Activated CD8-positive, alpha-beta T cell treated with anti-CD3 and anti-CD28 coated beads, Interleukin-2, amount 10 ng/mL, durations not matched to agents 7 days and 5 days (primary cell): ENCODE measurements at places on chromosomes 16 and 17.
A peak's percentile ranks its signal among the peaks of the same experiment; 100 is the strongest.

GRCh38 chr16:89201439-89202377 lies 1.4 kb upstream of the SLC22A31 start:
- peak; percentile 75 for DNase-seq

DNA sequence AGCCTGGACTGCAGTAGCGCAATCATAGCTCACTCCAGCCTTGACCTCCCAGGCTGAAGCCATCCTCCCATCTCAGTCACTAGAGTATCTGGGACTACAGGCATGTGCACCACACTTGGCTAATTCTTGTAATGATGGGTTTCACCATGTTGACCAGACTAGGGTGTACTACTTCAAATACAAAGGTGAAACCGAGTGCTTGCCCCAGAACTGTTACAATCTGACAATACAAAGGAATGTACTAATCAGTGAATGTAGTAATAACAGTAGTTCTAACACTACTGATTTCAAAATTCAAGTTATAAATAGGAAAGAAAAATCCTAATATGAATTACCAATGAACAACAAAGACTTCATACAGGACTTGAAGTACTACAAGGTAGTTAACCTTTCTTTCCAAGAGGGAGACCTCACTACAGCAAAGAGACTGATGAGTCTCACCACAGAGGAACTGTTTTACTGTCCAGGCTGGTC lies 24.4 kb downstream of the CRK start:
- no peak for DNase-seq

- DNase-seq, result no peak
Measured at GRCh38 chr17:31556969-31557645, 165.6 kb downstream of the RAB11FIP4 start.

GRCh38 chr17:49235896-49236295 lies 5.3 kb upstream of the PHOSPHO1 start:
- no peak for DNase-seq

GRCh38 chr17:78785011-78785662 lies 3.1 kb upstream of the CYTH1 start:
- peak; percentile 33 for DNase-seq

GRCh38 chr16:17289674-17290635 lies 180.8 kb downstream of the XYLT1 start:
- DNase-seq, result no peak

DNA sequence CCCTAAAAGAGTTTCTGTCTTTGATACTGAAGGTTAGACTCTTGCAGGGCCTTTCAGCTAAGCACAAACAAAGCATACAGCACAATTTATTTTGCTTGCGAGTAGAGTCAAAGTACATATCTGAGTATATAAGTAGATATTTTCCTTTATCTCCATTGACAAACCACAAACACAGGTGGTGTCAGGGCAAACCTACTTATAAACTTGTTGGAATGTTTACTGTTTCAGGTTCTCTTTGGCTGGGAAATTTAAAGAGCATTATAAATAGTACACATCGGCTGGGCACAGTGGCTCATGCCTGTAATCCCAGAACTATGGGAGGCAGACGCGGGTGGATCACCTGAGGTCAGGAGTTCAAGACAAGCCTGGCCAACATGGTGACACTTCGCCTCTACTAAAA lies 442.6 kb upstream of the PSMD7 start:
- no peak for DNase-seq

DNA sequence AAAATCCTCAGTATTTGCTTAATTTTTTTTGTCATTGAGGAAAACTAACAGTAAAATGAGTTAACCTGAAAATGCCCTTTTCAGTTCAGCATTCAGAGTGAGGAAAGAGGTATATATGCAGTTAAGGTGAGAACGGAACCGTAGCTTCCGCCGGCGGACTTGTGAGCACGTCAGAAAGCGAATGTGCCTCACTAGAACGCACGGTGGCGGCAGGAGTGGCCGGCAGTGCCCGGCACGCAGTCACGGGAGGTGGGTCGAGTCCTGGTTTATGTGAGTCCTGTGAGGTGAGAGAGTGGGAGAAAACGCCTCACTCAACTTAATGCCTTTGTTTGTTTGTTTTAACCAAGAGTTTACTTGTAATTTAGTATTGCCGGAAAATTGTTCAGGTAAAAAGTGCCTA lies 6.1 kb downstream of the SEC14L1 start:
- no peak for DNase-seq

GRCh38 chr17:48470388-48471034 lies 40.5 kb upstream of the SKAP1 start:
- no peak for DNase-seq

GRCh38 chr17:28008513-28008912 lies 34.0 kb upstream of the NLK start:
- DNase-seq, result peak; percentile 37

DNA sequence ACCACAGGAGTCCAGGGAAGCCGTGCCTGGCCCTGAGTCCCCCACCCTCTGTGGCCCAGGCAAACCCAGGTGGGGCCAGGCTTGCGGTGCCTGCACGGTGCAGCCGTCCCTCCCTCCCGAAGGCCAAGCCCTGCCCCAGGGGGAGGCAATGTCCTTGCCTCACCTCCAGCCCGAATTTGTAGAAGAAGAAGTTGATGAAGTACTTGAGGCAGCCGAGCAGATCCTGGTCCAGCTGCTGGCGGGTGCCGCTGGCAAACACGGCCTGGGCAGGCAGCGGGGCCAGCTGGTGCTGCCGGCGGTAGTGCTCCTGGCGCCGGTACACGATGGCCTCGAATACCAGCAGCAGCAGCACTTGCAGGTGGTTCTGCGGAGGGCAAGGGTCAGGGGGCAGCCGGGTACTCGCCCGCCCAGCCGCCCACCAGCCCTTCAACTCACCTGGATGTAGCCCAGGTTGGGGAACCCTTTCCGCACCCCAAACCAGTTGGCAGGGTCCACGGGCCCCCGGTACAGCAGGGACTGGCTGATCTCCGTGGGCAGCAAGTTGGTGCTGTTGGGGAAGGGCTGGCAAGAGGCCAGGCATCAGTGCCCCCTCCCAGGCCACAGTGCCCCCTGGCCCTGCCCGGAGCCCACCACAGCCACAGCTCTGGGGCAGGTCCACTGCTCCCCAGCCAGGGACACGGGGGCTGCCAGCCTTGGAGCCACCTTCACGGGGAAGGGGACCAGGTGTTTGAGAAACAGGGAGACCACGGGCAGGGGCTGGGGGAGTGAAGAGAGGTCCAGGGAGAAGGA lies 26.1 kb downstream of the CTU2 start:
- no peak for DNase-seq

DNA sequence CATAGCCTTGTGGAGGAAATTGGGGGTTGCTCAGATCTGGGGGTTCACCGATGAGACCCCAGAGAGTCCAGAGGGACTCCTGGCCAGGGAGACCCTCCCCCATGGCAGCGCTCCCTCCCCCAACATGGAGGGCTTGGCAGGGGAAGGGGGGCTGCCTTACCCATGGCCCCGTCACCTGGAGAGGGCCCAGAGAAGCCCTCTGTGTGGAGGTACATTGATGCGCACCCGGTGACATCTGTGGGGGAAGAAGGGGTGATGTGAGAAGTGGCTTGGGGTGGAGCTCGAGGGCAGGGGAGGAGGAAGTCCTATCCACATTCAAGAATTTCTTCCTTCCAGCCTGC lies 16.2 kb downstream of the ETV4 start:
- no peak for DNase-seq

DNA sequence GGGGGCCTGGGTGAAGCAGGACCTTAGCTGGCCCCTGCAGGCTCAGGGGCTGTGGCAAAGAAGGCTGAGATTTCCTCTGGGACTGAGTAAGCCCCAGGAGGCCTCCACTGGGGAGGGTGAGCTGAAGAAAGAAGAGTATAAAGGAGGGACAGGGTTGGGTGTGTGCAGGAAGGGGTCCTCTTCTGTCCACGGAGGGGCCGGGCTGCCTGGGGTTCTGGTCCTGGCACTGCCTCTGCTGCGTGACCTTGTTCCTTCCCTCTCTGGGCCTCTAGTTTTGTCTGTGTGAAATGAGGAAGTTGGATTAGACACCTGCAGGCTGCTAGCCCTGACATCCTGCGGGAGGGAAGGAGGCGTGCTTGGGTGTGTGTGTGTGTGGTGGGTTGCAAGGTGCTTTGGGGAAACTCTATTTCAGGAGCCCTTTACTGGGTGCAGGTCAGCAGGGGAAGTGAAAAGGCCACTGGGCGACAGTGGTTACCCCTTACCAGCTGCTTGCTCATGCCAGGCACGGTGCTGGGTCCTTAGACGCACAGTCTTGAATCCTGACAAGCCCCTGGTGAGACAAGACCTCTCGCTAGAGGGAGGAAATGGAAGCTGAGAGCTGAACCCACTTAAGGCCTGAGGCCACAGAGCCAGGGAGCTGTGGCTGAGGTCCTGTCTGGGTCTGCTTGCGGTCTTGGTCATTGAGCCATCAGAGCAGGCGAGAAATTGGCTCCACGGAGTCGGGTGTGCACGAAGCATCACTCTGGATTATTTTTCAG lies 60.7 kb downstream of the OR1D5 start:
- no peak for DNase-seq

DNA sequence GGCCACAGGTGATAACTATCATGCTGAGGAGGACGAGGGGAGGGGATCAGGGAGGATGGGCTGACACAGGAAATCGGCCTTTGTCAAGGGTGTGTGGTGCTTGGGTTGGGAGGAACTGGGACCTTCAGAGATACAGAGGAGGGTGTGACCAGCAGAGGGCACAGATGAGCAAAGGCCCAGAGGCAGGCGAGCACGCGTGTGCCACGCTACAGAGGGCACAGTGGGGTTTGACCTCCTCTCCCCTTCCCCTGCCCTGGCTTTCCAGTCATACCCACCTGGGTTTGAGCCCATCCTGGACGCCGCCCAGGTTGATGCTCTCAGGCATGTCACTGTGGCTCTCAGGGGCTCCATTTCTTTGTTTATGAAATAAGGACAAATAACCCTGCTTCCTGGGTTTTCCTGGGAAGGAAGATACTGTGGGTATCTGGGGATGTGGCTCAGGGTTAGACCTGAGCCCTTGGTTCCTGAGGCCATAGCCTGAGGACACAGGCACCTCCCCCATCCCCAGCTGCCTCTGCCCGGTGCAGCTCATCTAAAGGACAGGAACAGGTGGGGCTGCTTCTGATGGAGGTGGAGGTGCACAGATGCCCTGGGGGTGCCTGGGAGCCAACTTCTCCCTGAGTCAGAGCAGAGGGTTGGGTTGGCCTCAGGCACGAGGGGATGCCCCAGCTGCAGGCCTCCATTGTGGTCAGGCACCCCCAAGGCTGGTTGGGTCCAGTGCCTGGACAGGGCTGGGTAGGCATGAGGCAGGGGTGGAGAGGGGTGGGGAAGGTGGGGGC lies 51.8 kb downstream of the BEAN1 start:
- peak; percentile 90 for DNase-seq

- DNase-seq, result no peak
Measured at GRCh38 chr16:66741950-66742808, 9.2 kb downstream of the DYNC1LI2 start.

GRCh38 chr16:4498546-4499195 lies 22.5 kb downstream of the HMOX2 start:
- DNase-seq, result no peak

DNA sequence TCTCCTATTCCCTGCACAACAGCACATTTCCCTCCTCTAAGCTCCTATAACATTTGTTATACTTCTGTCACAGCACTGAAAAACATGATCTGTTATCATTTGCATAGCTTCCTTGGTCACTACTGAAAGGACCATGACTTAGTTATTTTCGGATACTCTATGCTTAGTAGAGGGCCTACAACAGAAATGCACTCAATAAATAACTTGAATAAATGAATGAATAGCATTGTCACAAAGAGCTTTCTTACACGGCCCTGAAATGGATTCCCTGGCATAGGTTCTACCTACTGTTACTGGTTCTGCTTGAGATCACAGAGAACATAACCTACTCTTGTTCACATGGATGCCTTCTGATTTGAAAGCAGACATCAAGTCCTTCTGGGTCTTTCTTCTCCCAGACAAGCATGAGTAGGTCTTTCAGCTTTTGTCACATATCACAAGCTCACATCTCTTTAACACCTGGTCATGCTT lies 41.6 kb downstream of the MYO1D start:
- no peak for DNase-seq

- DNase-seq, result no peak
Measured at GRCh38 chr17:27256225-27257030, 37.5 kb upstream of the WSB1 start.

DNA sequence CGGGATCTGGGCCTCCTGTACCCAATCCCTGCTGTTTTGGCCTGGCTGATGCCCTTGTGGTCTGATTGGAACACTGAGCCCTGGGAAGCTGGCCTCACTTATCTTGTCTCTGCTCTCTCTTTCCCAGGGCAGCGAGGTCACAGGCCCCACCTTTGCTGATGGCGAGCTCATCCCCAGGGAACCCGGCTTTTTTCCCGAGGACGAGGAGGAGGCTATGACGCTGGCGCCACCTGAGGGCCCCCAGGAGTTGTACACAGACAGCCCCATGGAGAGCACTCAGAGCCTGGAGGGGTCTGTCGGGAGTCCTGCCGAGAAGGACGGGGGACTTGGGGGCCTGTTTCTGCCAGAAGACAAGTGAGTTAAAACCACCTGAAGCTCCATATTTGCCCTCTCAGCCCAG lies 126.0 kb downstream of the RAB11FIP4 start:
- DNase-seq, result no peak

DNA sequence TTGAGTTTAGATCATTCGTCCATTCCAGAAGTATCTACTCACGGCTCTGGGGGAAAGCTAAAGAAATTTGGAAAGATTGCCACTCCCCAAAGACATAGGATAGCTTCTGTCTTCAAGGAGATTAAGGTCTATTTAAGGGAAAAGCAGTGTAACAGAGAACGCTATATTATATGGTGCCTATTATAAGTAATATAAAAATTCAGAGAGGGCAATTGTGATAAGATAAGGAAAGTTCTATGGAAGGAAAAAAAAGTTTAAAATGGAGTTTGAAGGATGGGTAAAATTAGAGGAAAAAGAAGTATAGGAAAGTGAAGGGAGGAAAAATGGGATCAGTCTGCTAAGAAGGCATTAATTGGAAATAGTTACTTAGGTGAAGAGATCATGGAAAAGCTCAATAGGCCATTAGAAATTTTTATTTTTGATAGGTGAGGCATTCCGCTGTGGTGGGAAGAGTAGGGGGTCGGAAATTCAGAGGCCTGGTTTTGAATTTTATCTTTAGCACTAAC lies 690 bp upstream of the CDC27 start:
- DNase-seq, result no peak

- DNase-seq, result no peak
Measured at GRCh38 chr16:67549240-67549639, 13.1 kb upstream of the CTCF start.

DNA sequence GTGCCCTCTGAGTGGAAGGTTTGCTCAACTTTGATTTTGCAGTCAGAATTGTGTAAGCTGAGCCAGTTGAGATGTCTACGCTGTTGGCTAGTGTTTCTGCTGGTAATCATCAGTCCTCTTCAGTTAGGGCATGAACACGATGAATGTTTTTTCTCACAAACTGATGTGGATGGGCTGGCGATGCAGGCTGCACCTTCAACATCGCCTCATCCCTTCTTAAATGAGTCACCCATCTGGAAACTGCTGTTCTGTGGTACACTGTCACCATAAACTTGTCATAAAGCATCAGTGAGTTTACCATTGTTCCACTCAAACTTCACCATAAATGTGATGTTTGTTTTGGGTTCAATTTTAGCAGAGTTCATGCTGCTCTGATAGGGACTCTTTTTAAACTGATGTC lies 8.4 kb downstream of the C16orf95 start:
- no peak for DNase-seq

GRCh38 chr17:45104029-45104428 lies 28.3 kb downstream of the PLCD3 start:
- DNase-seq, result no peak
